ENCODE measurements at places on chromosomes 5 and 9.

- no peak for DNase-seq
Measured at GRCh38 chr5:80964919-80965318, 4.8 kb downstream of the RASGRF2 start.

DNA sequence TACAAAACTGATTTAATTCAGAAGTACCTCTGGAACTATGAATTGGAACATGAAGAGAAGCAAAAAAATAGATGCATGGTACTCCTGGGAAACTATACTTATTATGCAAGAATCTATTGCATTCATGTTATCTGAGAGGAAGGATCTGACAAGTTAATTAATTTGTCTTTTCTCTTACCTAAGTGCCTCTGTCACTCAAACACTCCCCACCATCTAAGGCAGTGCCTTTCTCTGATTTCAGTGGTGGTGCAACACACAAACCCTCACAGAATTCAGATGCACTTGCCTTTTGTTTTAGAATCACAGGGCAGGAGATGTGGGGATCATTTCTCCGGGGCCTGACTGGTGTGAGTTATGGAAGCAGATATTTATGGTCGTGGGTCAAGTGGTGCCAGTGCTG, 52.5 kb upstream of the C9orf72 start:
- DNase-seq, result no peak

DNA sequence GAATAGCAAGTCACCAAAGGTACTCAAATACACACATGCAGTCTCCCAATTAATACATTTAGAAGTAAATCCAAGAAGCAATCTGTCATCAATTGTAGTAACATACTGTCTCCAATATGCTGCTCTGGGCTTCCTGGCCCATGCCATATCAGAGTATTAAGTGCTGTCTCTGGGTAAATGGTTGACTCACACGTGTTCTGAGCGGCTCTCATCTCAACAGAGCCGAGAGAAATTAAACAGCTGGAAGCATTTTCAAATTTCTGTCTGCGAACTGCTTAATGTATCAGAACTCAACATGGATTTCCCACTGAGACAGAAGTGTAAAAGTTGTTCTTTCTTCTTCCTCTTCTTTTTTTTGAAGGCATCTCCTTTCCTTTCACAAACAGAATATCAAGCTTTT, 247.3 kb upstream of the TAS2R1 start:
- no peak for DNase-seq

GRCh38 chr9:134936346-134937163, 18.8 kb upstream of the FCN1 start:
- peak; percentile 74 for DNase-seq

DNA sequence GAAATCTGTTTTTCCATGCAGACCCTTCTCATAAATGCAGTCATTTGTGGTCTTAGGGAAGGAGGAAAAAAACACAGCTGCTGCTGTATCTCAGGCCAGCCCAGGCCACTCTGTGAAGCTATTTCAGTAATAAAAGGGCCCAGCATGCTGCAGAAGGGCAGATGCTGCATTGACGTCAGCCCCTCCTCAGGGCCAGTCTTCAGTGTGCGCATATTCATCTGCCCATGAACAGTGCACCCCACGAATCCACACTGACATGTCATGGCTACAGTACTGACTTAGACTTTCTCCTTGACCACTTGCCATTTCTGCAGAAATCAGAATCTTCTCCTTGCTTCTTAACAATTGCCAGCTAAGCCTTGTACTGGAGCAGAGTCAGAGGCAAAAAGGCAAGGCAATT, 304.7 kb downstream of the GABRG2 start:
- no peak for DNase-seq

- DNase-seq, result no peak
Measured at GRCh38 chr5:60267907-60268306, 374.4 kb upstream of the PDE4D start.

GRCh38 chr5:172953776-172954675, 5.2 kb upstream of the RPL26L1 start:
- DNase-seq, result no peak

DNA sequence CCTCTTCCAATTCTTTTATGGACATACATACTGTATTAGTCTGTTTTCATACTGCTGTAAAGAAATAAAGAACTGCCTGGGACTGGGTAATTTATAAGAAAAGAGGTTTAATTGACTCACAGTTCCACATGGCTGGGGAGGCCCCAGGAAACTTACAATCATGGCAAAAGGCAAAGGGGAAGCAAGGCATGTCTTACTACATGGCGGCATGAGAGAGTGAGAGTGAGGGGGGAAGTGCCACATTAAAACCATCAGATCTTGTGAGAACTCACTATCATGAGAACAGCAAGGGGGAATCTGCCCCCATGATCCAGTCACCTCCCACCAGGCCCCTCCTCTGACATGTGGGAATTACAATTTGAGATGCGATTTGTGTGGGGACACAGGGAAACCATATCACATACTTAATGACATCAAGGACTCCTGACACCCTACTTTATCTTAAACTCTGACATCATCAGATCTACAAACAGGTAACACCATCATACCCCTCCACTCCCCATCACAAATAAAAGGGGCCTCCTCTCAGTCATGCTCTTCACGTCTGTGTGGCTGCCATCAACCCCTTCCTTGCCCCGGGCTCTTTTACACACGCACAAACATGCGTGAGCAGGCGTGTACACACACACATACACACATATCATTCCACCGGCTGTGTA, 9.7 kb downstream of the ANKRD33B start:
- DNase-seq, result no peak

DNA sequence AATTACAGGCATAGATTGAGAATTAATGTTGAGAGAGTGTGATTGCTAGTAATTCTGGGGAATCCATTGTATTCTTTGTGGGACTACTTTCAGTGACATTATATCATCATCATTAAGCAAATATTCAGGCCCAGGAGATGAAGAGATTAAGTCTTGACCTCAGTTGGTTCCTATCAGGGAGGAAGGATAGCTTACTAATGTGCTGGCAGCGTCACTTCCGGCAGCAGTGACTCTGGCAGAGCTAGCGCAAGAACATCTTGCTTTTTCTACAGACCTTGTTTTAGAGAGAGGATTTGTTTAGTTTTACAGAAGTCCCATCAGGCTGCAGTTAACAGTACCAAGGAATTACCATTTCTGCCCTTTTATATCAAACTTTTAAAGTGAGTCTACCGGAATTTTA, 20.3 kb downstream of the OSTF1 start:
- no peak for DNase-seq

DNA sequence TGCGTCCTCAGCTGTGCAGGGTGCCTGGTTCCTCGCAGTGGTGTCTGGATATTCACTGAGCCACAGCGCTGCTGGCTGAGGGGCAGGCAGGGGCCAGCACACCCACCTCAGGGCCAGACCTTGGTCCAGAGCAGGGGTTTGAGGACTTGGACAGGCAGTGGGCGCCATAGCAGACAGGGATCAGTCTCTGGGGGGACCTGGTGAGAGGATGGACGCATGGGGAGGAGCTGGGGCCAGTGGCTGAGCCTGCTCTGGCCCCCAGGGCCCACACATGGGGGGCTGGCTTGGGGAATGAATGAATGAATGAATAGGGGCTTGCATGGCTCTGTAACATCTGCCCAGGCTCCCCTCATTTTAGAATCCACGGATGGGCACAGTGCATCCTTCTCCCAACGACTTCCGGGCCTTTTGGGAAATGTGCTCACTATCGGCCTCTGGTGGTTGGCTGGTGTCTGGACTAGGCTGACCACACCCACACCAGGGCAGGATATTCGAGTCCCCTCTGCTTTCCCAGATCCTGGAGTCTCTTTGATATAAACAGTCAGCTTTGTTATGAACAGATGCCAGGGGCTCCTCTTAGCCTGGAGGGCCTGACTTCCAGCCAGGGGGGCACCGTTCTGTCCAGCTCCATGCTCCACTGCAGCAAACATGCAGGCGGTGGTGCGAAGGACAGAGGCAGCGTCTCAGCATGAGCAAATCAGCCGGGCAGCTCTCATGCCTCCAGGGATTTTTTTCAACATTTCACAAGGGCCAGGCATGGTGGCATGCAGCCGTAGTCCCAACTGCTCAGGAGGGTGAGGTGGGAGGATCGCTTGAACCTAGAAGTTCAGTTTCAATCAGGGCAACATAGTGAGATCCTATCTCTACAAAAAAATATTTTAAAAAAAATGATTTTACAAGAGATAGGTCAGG, 62.6 kb downstream of the NEK6 start:
- DNase-seq, result peak; percentile 79

GRCh38 chr5:154583671-154584177, 105.7 kb upstream of the HAND1 start:
- DNase-seq, result no peak

DNA sequence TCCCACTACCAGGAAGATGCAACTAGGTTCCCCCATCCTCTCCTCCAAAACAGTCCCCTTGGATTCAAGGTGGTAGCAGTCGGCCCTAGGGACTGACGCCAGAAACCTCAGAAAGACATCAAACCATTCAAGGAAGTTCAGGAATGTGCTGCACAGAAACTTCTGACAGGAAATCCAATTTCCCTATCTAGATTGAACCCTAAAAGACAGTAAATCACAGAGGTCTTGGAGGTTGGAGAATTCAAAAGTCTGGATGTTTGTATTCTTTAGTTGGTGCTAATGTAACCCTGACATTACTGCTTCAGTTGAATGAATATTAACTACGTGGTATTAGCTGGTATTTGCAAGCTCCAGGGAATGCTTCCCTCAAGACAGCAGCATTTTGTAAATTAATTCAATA, 125.3 kb downstream of the SYK start:
- DNase-seq, result no peak

DNA sequence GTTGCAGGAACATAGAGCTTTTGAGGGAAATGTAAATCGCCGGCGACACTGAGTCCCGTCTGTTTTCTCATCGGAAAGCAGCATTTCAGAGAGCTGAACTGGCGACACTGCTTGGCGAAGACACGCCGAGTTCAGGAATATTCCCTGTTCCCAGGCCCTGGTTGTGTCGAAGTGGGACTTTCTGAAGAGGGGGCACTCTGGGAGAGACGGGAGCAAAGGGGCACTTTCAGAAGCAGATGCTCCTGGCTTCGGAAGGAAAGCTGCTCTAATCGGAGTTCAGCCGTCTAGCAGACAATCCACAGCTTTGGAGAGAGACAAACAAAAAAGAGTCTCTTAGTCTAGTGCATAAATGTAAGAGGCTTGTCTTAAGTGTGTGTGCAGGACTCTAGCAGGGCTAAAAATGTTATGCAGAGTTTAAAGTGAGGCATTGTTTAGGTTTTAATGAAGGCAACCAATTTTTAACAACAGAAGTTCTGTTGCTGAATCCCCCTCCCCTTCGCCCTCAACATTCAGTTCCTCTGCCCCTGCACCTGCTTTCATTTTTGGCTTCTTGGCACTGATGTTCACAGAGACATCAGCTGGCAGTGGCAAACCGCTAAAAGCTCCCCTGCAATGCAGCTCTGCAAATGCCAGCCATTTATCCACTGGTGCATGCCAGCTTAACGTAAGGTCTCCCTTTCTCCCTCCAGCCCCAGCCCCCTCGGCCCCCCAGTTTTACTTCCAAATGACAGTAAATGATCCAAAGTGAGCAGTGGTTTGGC, 289.5 kb upstream of the MPDZ start:
- no peak for DNase-seq

GRCh38 chr5:65299861-65300260, 181.9 kb downstream of the ADAMTS6 start:
- no peak for DNase-seq

DNA sequence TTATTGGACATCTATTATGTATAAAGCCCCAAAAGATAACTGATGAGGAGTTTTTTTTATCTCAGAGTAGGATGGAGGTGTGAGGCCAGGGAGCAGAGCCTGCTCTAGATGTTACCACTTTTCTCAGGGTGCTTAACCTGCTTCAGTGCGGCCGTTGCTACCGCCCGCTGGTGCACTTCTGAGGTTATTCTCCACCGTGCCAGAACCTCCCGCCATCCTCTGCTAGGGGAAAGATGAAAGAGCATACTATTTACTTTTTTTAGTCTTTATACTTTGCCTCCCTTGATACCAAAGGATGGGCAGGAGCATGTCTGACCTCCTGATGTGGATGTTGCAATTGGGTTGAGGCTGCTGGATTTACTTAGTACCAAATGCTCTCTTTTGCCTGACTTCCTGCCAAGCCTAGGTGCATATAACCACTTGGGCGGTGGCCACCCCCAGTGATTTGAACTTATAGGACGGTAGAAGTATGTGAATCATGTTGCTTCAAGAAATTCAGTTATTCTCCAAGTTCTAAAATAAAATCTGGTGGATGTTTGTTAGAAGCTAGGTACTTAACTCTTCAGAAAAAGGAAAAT, 71.1 kb upstream of the HSPB3 start:
- DNase-seq, result no peak

- no peak for DNase-seq
Measured at GRCh38 chr5:80217667-80218066, 38.2 kb downstream of the SERINC5 start.

- no peak for DNase-seq
Measured at GRCh38 chr5:36658038-36658756, 51.8 kb downstream of the SLC1A3 start.

- DNase-seq, result peak; percentile 56
Measured at GRCh38 chr5:111278858-111279504, 54.8 kb downstream of the CAMK4 start.

DNA sequence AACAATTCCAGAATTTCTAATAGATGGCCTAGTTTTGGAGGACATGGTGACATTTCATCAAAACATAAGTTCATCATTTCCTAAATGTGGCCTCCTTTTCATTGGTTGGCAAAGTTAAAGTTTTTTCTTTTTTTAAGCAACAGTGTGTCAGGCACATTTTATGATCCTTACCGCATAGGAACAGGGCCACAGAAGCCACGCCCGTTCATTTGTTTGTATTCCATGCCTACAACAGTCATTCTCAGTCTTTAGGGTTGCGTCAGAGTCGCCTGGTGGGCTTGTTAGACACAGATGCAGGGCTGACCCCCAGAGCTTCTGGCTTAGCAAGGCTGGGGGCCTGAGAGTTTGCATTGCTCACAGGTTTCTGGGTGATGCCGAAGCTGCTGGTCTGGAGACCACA, 130.2 kb downstream of the HSD17B3 start:
- DNase-seq, result no peak

Measured in GM10248 (cell line).